ENCODE measurements at places on chromosomes 6 and 20.

DNA sequence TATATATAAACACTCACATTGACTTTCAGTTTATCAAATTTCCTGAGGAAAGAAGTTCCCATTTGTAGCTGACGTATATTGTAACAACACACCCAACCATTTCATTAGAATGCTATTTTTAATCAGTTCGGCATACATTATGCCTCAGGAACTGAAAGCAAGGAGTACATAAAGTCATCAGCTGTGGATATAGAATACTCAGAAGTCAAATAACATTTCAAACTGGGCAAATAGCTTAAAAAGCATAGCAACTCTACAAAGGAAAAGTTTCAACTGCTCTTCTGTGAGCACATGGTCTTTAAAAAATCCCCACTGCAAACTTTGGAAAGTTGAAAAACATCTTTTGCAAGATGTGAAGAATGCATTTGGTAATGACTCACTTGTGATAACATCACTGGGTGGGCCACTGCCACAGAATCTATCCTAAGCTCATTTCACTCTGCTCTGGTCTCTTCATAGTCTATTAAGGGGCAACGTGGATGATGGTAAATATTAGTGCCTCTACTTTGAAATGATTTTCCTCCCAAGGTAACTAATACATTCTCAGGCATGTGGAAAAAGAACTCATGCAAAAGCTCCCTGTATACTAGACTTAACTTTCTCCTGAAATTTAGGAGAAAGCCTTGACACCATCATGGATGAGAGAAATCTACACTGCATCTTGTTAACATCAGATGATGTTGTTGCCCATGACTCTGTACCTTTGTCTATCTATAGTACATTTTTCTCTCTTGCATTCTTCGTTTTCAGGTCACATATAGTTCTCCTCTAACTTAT, 49.2 kb downstream of the FYN start:
- DNase-seq: no peak

- no peak for DNase-seq
Measured at GRCh38 chr6:36924131-36924530, 30.4 kb upstream of the PI16 start.

DNA sequence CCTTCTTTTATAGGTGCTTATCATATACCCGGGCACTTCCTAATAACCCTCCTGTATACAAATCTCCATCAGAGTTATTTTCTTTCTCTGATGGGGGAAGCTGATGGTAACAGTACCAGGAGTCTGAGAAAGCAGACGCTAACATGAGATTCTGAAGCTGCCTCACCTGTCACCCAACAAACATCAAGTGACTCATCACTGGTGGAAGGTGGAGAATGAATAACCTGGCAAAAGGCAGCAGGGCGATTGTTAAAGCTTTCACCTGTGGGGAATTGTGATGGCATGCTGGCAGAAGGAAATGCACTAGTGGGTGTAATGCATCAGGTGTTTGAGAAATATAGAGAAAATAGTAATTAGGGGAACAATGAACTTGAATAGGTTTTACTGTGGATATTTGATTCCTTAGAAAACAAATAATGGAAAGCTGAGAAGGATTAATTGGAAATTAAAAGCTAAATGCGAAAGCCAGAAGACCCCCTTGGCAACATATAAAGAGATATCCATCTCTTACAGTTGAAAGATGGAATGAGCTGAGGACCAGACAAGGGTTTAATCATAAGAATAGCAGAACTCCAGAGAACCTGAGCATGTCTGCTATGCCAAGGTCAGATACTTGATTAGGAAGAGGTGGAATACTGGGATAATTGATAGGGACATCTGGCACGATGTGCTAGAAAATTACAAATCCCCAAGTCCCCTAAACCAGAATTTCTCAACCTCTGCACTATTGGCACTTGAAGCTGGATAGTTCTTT, 517.1 kb downstream of the PKHD1 start:
- no peak for DNase-seq

DNA sequence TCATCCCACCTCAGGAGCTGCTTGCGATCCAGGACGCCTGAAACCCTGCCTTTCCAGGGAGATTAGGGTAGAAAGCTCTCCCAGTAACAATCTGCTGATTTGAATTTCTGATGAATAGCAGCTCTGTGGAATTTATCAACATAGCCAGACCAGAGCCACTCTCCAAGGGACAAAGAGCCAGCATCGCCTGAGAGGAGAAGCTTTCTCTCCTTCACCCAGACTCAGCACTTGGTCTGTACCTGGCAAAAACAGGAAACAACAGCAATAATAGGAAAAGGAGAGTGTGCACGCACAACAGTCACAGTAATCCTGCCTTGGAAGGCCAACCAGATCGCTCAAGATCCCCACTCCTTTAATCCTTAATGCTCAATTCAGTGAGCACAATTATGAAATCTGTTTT, 22.3 kb upstream of the ROS1 start:
- DNase-seq: no peak

GRCh38 chr20:63900413-63900812, 5.5 kb downstream of the DNAJC5 start:
- no peak for DNase-seq

DNA sequence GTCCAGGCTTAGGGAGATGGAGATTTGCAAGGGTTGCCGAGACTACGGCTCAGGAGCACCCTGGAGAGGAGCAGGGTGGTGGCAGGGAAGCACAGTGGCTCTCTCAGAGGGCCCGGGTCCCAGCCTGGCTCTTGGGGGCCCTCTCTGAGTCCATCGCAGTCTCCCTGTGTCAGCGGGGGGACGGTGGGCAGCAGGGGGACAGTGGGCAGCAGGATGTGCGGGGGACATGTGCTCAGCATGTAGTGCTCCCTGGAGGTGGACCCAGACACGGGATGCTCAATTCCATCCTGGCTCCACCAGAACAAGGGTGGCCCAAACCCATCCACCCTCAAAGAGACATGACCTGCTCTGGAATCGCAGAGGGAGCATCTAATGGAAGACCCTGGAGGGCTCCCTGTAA, 43.0 kb upstream of the ZBP1 start:
- no peak for DNase-seq

- no peak for DNase-seq
Measured at GRCh38 chr20:63095718-63096654, 89.2 kb upstream of the BHLHE23 start.

DNA sequence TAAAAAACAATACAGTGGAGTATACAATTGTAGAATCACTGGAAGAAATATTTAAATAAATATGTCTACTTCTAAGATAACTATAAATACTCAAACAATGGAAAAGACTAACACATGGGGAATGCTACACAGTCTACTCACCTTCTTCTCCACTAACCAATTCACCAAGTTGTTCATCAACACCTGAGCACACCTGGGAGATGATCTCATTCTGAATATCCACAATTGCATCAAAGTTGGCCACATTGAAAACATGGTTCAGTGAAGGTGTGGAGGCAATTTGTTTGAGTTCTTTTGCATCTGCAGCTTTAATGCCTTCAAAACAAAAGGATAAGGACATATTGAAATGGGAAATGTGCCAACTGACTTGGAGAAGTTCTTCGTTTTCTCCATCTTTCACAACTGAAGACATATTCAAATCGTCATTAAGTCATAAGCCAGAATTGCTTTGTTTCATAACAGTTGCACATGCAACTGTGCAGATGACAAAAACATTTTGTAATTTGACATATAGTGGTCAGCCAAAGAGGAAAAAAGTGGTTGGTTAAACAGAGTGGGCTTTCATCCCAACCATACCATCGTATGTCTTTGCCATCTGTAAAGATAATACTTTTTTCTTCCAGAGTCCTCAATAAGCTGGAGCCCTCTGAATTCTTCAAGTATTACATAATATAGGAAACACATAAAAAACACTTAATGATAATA, 17.5 kb downstream of the COL12A1 start:
- no peak for DNase-seq

DNA sequence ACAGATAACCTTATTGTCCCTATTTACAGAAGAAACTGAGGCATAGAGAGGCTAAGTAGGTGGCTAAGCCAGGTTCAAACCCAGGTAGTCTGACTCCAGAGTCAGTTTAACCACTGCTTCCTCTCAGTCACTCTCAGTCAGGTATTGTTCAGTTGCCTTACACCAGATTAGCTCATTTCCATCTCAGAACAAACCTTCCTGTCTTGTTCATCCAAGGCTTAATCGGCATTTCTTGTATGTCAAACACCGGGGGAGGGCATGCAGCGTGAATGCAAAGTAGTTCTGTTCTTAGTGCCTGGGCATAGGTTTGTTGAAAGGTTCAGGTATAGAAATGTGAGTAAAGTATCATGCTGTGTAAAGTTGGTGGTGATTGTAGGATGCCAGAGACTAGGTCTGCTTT, 51.7 kb downstream of the CTNNBL1 start:
- DNase-seq: no peak

DNA sequence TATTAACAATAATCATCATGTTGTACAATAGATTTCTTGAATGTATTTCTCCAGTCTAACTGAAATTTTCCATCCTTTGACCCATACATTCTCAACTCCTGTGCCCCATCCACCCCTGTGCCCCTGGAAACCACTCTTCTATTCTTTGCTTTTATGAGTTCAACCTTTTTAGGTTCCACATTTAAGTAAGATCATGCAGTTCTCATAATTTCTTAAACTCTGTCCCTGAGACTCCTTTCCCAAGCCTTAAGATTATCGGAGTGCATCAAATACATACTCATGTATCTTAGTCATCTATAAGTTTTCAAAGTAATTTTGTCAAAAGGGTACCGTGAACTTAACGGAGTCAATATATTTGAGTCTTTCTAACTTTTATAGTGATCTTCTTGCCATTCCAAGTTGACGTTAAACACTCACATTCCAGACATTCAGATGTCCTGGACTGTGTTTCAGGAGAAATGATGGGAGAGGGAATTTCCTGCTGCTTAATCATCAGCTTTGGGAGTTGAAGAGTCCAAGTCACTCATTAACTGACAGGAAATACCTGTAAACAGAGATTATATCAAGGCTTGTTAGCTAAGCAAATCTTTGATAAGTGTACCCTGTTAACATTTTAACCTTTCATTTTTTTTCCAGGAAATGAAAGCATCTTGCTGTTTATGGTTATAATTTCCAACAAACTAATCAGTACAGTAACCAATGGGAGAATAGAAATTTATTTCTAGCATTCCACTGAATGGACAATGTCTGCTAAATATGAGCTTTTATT, 73.3 kb downstream of the ADGRG6 start:
- no peak for DNase-seq

- no peak for DNase-seq
Measured at GRCh38 chr6:73134588-73134987, 90.7 kb downstream of the KHDC1L start.

- no peak for DNase-seq
Measured at GRCh38 chr20:51533291-51534172, 9.0 kb downstream of the NFATC2 start.
